Activated T-cell treated with anti-CD3 and anti-CD28 coated beads, Interleukin-2, amount 50 U/mL, for 24 hours (primary cell): ENCODE measurements at places on chromosomes 2 and 18.
A peak's percentile ranks its signal among the peaks of the same experiment; 100 is the strongest.

- no peak for DNase-seq
Observed at GRCh38 chr2:128436479-128437203, 118.0 kb upstream of the HS6ST1 start.

DNA sequence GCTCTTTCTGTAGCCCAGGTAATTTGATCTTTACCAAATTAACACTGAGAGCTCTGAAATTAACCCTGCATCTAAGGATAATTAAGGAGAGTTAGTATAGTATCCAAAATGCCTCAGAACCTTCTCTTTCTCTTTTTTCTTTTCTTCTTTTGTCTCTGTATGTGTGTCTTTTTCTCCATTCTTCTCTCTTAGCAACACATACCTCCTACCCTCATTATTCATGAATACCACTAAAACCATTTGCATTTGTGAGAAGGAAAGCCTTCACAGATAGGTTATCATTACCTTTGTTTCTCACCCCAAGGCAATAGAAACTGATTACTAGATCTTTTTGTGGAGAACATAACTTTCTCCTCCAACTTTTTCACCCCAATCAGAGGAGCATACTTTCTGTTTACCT, 376.5 kb upstream of the NXPH2 start:
- DNase-seq, result no peak

GRCh38 chr18:79928563-79928960, 22.9 kb downstream of the SLC66A2 start:
- DNase-seq, result no peak

DNA sequence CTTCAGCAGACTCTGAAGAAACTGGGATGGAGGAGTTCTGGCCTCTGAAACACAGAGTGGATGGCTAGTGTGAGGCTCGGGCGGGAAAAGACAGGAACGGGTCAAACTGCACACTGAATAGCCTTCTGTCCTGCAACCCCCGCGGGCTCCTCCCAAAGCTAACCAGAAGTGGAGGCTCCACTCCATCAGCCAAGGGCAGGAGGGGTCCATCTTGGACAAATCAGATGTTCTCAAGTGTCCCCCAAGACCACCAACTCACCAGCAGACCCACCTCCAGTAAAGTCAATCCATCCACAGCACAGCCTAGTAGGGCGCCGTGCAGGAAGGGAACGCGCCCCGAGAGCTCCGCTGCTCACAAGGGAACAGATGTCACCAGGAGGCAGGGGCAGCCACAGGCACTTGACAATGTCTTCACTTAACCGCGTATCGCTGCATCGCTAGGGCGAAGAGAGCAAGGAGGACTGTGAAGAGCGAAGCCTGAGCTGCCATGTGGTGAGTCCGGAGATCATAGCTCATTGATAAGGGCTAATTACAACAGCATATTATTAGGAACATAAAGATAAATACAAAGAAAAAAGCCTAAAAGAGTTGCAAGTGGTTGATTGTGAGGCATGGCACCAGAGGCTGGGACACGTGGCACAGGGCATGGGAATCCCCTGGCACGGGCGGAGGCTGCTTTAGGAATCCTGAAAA, 494.6 kb upstream of the MYT1L start:
- no peak for DNase-seq

DNA sequence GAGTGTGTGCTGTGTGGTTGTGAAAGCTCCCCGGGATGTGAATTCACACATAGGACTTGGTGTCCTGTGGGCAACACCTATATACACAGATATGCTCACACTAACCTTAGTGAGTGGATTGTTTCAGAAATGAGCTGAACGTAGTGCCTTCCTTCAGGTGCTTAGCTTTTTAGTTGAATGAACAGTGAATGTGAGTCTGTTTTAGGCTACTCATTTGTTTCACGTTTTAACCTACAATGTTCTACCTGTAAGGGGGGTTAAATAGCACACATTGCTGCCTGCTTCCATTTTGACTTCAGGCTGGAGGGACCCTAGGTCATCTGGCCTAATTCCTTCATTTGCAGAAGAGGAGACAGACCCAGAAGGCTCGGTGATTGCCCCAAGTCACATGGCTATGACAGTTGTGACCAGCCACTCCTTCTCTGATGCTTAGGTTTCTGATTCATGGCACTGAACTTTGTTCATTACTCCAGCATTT, 1.0 kb downstream of the PLEK start:
- no peak for DNase-seq

DNA sequence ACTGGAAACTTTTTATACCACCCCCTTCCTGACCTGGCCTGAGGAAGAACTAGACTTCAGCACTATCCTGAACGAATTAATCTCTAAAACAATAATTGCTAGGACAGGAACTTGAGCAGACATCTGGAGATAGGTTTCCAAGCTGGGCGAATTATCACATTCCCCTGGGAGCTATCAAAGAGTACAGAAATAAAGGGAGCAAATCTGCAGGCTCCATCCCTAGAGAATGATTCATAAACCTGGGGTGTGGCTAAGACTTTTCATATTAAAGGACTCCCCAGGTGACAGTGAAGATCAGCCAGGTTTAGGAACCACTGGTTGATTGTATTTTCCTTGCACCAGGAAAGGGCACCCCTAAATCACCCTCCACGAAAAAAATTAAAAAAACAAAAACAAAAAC, 105.6 kb upstream of the NOL4 start:
- DNase-seq, result no peak

DNA sequence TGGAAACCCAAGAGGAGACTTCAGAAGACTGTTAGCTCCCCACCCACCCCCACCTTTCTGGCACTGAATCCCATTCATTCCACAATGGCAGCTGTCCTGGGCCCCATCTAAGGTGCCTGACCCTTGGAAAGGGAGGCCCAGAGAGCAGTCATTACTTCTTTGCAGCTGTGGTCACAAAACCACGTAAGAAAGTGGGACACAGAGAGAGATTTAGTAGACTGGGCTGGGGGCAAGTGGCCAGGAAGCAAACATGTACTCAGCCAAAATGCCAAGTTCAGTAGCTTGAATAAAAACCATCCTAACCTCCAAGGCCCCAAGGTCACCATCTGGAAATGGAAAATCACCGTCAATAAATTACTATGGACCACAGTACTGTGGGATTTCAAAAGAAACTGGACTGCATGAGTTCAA, 381.4 kb downstream of the TNS1 start:
- DNase-seq, result no peak

GRCh38 chr2:126891681-126892500, 6.8 kb upstream of the TEX51 start:
- no peak for DNase-seq

GRCh38 chr2:120108749-120109148, 95.9 kb downstream of the EPB41L5 start:
- DNase-seq, result no peak

DNA sequence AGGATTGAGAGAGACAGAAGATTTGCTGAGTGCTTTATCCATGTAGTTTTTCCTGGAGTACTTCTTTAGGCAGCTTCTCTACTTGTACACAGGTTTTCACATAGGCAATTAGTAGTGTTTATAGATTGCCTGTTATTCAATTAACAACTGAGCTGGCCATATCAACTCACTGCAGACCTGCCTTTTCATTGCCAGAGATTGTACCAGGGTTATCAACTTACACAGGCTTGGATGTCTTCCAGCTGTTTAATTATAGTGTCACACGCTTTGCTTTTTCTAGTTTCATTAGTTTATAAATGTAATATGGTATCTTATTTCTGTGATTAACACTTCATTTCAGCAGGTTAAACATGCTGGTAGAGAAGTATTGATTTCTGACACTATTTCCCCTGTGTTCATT, 125.9 kb downstream of the GPD2 start:
- DNase-seq, result no peak

GRCh38 chr2:133871545-133872209, 303.4 kb upstream of the NCKAP5 start:
- DNase-seq, result no peak

DNA sequence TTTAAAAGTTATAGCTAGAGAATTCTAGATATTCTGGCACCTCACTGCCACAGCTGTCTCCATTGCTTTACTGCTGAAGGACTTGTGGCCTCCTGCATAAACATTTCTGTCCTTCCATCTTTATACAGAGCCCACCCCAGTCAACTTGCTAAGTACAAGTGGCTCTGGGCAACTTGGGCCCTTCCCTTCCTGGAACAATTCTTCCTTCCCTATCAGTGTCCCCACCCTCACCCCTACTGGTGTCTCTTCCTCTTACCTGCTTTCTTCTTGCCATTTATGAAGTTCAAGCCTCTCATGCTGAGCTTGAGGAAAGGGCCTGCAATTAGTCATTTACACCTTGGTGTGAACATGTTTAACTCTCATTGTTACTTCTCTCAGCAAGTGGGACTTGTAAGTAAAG, 45.0 kb downstream of the ARHGAP25 start:
- peak; percentile 25 for DNase-seq

DNA sequence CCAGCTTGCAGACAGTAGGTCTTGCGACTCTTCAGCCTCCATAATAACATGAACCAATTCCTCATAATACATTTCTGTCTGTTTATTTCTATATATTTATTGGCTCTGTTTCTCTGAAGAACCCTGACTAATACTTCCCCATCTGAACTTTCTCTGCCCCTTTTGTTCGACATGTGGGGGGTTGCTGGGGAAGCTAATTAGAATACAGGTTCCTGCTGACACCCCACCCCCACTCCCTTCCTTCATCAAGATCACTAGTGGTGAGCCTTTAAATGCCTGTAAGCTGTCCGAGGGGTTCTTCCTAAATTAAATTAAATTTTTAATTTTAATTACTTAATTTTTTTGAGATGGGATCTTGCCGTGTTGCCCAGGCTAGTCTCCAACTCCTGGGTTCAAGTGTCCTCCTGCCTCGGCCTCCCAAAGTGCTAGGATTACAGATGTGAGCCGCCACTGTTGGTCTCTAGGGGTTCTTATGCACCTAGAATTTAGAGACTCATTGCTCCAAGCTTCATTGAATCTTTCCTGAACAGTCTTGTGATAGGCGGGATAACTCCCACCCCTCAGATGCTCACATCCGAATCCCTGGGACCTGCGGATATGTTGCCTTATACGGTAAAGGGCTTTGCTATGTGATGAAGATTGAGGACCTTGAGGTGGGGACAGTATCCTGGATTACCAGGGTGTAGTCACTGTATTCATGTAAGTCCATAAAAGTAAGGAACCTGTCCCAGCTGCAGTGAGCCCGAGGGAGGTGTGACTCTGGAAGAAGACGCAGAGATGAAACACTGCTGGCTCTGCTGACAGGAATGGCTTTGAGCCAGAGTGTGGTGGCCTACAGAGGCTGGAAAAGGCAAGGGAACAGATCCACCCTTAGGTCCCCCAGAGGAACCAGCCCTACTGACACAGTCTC, 26.2 kb downstream of the HPCAL1 start:
- no peak for DNase-seq

DNA sequence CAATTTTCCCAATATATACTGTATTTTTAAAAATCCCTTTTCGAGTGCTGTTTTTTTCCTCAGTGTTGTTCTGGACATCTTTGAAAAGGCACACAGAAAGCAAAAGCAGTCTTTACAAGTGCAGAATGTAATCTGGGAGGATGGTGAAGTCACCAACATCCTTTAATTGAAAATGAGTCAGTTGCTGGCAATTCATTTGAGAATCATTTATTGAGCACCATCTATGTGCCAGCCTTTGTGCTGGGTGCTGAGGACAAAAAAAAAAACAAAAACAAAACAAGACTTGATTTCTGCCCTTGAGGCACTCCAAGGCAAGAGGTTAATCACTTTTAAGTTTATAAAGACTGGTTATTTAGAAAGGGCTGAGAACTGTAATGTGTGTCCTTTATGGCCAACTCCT, 46.7 kb upstream of the ACVR1 start:
- DNase-seq, result no peak

DNA sequence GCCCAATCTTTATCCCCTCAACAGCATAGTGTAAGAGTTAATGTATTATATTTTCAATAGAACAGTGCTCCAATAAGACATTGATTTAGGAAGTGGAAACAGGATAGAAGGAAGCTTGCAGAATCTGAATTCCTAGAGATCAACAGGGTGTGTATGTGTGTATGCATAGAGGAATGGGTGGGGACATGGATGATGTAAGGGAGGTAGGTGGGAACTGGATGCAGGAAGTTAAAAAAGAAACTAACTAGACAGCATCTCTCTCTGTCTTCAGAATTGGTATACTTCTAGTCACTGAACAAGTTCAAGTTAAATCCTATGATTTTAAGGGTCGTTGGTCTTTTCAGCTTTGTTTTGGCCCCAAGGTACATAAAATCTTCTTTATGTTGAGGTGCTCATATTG, 196.6 kb downstream of the PMAIP1 start:
- no peak for DNase-seq

DNA sequence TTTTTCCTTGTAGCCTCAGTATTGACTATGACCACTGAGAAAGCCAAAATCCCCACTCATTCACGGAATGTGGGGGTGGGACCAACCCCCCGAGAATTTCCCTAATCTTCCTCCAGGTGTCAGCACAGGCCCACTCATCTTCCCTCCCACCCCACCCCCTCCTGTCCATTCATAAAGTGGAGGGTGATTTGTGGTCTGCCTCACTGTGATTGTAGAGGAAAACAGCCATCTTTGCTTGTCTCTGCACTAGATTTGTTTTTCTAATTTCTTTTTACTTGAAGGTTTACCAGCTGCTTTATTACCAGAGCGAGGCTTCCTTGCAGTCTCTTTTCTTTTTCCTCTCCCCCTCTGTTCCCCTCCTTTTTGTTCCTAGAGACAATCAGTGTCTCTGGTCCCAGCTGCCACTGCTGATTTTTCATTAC, 171.8 kb downstream of the ICOS start:
- peak; percentile 48 for DNase-seq

DNA sequence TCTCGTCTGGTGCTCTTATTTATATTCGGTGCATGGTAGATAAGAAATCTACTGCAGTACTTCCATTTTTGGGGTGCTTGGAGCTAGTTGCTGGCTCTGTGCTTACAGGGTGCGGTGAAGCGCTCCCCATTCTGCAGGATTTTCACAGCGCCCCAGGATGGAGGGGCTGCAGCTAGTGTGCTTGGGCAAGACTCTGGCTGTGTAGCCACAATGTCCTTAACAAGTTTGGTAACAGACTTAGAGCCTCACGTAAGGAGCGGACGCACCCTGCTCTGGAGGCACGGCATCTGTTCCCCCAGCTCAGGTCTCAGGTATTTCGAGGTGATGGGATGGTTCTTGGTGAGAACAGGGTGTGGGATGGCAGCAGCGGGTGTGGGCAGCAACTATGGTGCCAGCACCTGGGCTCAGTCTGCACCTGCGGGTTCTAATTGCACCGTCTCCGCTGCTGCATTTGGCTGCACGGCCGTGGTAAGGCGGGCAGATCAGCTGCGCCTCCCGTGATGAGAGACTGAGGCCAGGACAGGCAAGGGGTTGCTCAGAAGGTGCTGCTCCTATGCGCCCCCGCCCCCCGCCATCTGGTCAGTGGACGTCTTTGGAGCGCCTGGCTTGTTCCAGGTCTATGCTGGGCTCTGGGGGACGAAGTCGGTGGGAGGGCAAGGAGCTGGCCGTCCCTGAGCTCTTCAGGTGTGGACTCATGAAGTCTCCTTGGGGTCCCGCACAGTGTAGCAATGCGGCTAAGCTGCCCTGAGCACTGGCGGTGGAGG, 20.1 kb upstream of the ALLC start:
- no peak for DNase-seq

GRCh38 chr18:44594799-44595467, 85.8 kb upstream of the SETBP1 start:
- no peak for DNase-seq

- no peak for DNase-seq
Observed at GRCh38 chr2:180618570-180618969, 361.8 kb upstream of the UBE2E3 start.

GRCh38 chr2:229202646-229203045, 68.4 kb downstream of the PID1 start:
- no peak for DNase-seq

GRCh38 chr2:64698668-64699444, 45.1 kb upstream of the SERTAD2 start:
- no peak for DNase-seq
